Activated naive CD4-positive, alpha-beta T cell treated with anti-CD3 and anti-CD28 coated beads, Interleukin-2, amount 50 U/mL, for 16 hours (primary cell): ENCODE measurements at places on chromosomes 7 and 10.

GRCh38 chr10:132363921-132364593 lies 32.1 kb downstream of the LRRC27 start:
- peak; percentile 41 for DNase-seq

DNA sequence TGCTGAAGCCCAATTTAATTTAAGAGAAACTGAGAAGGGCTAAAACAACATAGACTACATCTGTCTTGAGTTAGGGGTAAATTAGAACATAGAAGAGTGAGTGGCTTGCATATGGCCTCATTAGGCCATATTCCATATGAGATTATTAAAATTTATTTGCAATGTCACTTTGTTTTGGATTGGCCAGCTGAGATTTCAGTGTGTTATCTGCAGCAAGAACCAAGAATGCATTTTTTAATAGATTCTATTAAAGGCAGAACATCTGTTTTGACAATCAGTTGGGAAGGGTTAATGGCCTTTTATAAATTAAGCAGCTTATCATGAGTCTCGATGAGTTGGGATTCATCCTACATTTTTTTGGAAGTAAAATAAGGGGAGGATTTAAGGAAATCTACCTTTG lies 236.2 kb downstream of the DGKB start:
- DNase-seq: no peak

- DNase-seq: no peak
Observed at GRCh38 chr10:100356067-100357017, 9.3 kb downstream of the SCD start.

DNA sequence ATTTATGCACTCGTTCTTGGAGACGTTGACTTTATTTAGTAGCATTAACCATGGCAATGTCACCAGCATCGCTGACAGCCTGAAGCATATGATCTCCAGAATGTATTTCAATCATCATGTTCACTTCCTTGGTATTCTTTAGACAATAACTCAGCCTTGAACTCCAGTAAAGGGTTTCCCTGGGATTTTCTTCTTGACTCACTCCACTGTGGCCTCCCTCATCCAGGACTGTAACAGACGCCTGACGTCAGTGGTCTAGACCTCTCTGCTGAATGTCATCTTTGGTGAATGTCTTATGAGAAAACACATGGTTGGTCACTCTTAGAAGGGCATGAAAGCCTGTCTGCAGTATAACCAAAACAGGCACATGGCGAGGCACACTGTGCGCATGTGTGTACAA lies 64.4 kb downstream of the EGFR start:
- no peak for DNase-seq

DNA sequence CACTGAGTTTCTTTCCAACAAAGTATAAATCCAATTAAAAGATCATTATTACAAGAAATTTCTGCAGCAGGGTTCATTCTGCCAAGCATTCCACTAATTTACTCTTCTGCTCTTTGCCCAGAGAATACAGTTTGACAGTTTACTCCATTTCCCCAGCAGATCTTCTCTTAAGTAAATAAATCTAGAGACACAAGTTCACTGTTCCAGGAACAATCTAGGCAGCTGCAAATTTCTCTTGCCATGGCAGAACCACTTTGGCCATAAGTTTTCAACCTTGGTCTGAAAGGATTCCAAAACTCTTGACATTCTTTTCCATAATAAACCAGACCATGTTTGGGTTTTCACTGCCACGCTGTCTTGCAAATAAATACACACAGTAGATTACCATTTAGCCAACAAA lies 11.5 kb downstream of the RGS10 start:
- no peak for DNase-seq

DNA sequence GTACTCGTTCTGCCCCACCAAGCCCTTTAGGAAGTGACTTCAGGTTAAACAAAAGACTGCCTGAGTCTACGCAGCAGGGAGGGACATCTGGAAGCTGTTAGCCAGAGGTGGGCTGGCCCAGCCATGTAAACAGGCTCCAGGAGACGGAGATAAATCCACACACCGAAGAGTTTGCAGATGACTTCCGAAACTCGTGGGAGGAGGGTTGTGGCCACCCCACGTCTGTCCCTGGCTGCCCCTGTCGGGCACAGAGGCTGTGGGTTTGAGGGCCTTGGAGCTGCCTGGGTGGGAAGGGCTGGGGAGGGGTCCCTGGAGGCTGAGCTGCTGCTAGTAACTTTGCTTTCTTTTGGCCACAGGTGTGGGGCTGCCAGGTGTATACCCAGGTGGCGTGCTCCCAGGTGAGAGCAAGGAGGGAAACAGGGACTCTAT lies 15.6 kb downstream of the ELN start:
- no peak for DNase-seq

- no peak for DNase-seq
Observed at GRCh38 chr7:69020536-69020935, 577.7 kb upstream of the AUTS2 start.

DNA sequence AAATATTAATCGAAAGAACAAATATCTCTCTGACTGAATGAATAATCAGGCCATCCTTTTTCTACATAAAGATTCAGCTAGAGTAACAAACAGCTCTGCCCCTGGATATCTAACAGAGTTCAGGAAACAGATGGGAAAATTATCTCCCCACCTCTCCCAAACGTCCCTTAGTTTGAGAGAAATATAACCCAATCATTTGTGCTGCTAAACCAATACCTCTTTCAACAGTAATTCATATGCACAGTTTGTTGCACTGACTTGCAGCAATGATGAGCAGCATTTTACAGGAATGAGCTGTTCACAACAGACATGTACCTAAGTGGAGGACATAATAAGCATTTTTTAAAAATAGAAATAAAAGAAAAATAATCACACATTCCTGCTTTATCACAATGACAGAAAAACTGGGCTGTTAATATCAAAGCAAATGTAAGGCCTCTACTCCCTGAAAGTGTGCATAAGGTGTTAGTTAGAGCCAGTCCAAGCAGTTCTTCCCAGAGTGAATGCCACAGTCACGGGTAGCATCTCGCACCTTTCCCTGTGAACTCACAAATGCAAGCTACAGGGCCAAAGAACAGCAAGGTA lies 2.3 kb downstream of the CREB3L2 start:
- DNase-seq: no peak

DNA sequence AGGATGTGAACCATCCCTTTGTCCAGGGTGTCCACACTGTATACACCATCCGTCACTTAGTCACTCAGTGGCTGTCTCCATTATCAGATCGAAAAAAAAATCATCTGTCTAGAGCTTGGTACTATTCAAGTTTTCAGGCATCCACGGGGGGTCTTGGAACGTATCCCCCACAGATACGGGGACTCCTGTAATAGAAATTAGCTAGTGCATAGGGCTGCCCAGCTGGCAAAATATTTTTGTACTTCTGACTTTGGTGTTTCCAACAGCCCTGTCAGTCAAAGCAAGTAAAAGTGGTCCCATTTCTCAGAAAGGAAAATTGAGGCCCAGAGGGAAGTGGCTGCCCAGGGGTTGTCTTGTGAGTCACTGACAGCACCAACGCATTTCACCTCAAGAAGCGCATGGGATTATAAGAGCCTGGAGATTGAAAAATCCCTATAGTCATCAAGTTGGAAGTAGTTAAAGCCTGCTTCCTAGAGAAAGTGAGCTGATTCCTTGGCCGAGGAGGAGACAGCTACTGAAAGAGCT lies 52.1 kb upstream of the SLC29A3 start:
- DNase-seq: no peak

GRCh38 chr7:107387573-107388219 lies 82.2 kb upstream of the GPR22 start:
- no peak for DNase-seq

- DNase-seq: no peak
Observed at GRCh38 chr10:72552857-72553256, 73.0 kb downstream of the MICU1 start.
